ENCODE measurements at places on chromosomes 2 and 18.

DNA sequence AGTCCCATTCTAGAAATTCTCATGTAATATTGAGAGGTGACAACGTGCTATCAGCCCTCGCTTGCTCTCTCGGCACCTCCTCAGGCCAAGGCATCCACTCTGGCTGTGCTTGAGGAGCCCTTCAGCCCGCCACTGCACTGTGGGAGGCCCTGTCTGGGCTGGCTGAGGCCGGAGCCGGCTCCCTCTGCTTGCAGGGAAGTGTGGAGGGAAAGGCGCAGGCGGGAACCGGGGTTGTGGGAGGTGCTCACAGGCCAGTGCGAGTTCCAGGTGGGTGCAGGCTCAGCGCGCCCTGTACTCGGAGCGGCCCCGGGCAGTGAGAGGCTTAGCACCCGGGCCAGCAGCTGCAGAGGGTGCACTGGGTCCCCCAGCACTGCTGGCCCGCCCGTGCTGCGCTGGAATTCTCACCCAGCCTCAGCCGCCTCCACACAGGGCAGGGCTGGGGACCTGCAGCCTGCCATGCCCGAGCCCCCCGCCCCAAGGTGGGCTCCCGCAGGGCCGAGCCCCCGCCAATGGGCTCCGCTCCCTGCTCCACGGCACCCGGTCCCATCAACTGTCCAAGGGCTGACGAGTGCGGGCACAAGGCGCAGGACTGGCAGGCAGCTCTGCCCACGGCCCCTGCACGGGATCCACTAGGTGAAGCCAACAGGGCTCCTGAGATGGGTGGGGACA, 1680.6 kb upstream of the LRRTM1 start:
- DNase-seq = no peak

GRCh38 chr2:217451666-217452065, 551.1 kb downstream of the TNS1 start:
- peak; percentile 41 for DNase-seq

- no peak for DNase-seq
These were observed 97.6 kb upstream of the SEC11C start for GRCh38 chr18:59041819-59042815.

DNA sequence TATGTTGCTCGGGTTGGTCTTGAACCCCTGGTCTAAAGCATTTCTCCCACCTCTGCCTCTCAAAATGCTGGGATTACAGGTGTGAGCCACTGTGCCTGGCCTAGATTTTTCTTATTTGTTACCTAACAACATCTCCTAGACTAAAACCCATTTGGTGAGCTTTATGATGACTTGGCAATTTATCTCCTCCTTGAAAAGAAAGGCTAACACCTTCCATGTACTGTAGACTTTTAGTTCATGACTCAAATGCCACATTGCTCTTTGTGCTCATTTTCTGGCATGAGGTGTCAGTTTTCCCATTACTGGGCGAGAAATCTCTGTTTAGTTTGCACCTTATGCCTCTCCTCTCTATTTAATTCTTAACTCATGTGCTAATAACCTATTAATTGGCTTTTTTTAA, 12.3 kb upstream of the SERPINB5 start:
- no peak for DNase-seq

DNA sequence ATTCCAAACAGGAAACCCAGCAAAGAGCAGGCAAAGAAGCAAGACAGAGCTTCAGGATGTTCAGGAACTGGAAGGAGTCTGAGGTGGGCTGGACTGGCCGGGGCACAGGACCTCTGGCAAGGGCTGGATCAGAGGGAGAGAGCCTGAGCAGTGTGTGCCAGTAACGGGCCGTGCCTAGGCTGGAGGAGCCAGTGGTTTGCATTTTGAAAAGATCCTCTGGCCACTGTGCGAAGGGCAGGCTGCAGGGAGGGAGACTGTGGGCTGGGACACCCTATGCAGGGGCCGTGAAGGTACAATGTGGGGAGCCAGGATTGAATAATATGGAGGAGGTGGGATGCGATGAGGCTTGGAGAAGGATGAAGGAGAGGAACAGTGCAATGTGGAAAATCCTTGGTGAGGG, 6.2 kb upstream of the SDC1 start:
- no peak for DNase-seq

DNA sequence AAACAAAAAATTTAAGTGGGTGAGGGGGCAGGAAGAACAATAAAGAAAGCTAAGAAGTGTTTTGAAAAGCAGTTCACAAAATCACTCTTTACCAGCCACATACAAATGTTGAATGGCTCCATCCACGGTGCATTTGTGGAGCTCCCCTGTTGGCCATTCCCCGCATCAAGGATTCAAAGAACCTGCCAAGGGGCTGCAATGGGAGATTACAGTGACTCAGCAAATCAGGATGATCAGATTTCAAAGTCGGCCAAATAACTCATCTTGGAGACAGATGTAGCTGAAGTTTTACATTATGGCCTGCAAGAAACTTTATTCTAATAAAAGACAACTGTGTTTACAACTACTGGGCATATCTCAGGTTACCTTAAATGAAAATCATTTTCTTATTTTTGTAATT, 26.9 kb downstream of the COL4A3 start:
- DNase-seq = peak; percentile 9

DNA sequence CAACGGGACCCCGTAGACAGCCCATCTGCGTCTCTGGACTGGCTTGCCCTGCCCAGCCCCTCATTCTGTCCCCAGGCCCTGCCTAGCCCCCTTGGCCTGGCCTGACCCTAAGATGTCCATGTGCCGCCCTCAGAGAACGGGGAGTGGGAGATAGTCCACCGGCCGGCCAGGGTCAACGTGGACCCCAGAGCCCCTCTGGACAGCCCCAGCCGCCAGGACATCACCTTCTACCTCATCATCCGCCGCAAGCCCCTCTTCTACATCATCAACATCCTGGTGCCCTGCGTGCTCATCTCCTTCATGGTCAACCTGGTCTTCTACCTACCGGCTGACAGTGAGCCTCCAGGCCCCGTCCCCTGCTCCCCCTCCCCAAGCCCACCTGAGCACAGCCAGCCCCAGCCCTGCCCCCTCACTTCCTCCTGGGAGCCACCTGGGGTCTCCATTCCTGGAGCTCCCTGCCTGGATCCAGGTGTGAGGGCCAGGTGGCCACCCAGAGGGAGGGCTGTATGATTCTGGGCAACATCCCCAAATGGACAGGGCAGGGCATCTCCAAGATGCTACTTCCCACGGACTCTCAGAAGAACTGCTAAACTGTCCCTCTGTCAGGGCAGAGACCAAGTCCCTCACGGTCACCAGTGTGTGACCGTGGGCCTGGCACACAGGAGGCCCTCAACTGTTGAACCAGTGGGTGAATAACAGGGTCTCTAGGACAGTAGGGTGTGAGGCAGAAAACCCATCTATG, 4.0 kb downstream of the CHRND start:
- DNase-seq = no peak

- no peak for DNase-seq
These were observed 562 bp downstream of the CENPA start for GRCh38 chr2:26786207-26787028.

GRCh38 chr2:11371092-11371937, 26.9 kb upstream of the ROCK2 start:
- no peak for DNase-seq

DNA sequence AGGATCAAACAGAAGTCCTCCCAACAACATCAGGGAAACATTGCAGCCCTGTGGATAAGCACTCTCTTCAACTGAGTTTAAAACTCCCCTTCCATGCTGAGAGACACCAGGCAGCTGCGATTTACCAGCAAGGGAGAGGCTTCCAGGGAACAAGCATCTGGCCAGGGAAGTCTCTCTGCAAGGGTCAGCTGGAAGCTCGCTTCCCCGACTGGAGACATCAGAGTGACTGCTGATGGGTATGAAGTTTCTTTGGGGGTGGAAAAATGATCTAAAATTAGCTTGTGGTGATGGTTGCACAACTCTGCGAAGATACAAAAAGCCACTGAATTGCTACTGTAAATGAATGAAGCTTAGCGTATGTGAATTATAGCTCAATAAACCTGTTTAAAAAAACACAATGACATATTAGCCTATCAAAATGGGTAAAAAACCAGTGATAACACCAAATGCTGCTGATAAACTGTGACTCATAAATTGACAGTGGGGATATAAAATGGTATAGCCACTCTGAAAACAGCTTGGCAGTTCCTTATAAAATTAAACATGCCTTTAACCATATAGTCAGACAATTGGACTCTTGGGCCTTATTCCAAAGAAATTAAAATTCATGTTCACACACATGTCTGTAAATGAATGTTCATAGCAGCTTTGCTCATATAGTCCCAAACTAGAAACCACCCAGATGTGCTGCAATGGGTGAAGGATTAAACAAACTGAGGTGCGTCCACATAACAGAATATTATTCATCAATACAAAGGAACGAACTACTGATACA, 1082.0 kb downstream of the SOCS6 start:
- no peak for DNase-seq

- peak; percentile 11 for DNase-seq
These were observed 7.6 kb downstream of the NMUR1 start for GRCh38 chr2:231522418-231523180.

DNA sequence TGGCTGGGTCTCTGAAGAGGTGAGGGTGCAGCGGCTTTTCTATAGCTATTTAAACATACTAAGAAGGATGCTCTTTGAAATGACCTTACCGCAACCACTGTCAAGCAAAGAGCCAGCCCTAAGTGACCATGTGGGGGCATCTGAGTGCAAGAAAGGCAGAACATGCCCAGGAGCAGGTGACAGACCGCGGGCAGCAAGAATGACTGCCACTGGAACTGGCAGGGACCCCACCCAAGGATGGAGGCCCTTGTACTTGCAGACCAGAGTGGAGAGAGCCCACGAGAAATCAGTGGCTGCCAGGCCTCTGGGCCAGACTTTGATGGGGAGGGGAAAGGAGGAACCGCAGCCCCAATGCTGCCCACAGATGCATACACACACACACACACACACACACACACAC, 33.1 kb downstream of the DNMT3A start:
- no peak for DNase-seq

DNA sequence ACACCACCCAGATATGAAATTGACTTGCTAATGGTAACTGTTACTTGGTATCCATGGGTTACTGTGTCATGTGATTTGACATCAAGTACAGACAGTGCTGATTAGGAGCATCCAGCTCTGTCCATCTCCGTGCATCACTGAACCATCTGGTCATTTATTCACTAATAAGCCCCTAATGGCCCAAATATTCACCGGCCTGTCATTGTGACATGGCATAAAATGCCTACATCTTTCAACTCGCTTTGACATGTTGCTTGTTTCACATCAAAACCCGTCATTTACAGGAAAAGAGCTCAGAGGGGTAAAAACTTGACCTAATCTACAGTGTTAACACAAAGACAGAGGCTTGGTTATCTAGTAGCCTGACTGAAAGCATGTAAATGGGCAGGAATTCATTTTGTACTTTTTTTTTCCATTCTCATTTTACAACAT, 308.9 kb upstream of the ATP5MC3 start:
- no peak for DNase-seq

DNA sequence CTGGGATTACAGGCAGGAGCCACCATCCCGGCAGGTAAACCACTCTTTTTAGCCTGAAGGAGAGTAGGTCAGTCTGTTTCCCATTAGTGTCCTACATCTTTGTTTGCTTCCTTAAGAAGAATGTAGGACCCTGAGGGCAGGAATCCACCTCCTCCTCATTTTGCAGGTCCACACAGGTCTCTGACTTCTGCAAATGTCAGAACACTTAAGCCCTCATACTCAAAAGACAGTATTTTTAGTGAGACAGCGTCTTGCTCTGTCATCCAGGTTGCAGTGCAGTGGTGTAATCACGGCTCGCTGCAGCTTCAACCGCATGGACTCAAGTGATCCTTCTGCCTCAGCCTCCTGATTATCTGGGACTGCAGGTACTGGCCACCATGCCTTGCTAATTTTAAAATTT, 9.3 kb downstream of the PSTPIP2 start:
- DNase-seq = no peak

DNA sequence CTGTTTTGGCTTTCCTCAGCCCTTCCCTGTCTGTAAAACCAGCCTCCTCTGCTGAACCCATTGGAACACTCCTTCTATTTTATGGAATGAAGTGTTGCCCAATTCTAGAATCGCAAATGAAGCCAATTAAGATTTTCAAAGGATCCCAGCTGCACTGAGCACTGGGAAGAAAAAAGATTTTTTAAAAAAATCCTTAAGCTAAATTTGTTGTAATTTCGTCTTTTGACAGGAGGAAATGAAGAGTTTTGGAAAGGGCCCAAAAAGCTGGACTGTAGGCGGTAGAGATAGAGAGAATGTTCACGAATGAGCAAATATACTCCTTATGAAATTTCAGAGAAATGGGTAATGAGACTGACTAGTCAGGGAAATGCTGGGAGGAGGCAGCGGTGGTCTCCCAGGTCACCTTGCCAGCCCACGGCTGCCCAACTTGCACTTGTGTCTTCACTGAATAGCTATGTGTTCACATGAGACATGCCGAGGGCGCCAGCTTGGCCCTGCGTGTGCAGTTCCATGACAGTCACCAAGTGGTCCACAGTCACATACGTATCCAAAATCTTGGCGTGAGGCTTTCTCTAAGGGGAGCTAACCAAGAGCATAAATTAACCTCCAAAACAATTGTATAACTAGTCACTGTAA, 69.9 kb downstream of the SGPP2 start:
- DNase-seq = no peak

DNA sequence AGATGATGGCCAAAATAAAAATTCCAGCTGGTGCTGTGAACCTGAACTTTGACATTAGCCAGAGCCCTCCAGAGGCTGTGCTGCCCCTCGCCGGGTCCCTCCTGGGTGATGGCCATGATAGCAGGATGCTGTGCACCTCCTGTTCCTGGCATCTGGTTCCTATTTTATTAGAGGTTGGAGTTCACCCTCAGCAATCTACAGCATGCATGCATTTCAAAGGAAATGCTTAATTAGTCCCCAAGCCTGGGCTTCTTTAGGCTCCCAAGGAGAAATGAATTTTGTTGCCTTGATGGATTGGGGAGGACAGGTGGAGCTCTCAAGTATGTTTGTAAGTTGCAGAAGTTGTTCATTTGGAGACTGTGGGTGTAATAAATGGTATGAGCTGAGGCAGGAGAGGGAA, 166.9 kb downstream of the GLI2 start:
- no peak for DNase-seq

DNA sequence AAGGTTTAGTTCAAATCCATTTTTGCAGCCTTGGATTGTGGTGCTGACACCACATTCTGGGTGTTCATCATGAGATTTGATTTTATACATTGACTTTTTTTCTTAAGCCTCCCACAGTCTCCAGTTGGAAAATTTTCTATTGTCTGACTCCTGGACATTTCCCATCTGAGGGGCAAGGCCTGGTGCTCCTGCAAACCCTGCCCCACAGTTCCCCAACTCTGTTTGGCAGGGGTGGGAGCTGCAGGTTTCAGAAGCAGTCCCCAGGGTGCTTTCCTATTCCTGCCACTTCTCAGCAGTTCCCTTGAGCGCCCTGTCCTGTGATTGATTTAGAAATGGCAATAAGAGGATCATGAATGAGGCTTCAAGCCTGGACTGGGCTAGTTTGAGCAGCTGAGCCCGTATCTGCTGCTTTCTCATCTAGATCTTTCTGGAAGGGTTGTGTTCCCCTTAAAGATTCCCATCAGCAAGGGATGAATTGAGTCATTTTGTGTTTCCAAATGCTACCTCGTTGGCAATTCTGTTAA, 77.0 kb downstream of the CIB4 start:
- no peak for DNase-seq
